Activated T-cell treated with anti-CD3 and anti-CD28 coated beads for 24 hours (primary cell): ENCODE measurements at places on chromosomes 12 and 14.

DNA sequence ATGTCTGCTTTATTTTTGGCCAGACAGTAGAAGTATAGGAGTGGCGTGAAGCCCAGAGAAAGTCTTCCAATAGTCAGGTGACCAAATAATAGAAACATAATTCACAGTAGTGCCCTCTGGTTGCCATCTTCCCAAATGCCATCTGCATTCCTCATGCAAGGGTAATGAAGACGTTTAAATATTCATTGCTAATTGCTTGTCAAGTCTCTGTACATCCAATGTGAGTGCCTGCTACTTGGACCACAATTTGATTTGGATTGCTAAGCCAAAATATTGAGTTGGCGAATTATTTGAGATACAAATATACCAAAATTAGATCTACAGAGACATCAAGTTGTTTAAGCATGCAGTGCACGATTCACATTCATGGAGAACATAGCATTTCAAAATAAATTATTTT is 402.7 kb downstream of the SOX5 start:
- no peak for DNase-seq

DNA sequence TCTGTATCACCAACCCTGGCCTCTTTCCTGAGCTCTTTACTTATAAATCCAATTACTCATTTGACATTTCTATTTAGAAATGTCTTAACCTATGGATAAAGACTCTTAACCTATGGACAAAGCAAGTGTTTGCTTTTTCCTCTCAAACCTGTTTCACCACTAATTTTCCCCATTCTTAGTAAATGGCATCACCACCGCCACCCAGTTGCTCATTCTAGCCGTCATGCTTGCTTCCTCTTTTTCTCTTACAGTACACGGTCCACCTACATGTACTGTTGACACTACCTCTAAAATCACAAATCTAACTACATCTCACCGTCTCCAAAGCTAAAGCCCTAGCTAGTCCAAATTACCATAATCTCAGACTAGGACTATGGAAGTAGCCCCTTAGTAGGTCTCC is 60.0 kb downstream of the CAPS2 start:
- no peak for DNase-seq

DNA sequence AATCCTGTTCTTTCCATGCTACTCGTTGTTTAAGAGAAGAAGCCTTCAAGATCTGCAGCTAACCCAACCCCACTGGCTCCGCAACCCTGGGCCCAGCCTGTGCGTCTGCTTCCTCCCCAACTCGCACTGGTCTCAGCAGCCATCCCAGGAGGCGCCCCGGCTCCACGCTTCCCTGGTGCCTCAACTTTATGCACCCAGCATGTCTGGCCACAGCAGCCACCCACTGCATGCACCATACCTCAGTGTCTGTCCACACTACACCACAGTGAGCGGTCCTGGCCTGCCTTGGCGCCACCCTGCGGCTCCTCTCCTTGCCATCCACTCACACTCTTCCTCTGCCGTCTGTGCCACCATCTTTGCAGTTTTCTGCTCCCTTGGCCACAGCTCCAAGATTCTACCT is 27.0 kb upstream of the DHRS4 start:
- DNase-seq = no peak

DNA sequence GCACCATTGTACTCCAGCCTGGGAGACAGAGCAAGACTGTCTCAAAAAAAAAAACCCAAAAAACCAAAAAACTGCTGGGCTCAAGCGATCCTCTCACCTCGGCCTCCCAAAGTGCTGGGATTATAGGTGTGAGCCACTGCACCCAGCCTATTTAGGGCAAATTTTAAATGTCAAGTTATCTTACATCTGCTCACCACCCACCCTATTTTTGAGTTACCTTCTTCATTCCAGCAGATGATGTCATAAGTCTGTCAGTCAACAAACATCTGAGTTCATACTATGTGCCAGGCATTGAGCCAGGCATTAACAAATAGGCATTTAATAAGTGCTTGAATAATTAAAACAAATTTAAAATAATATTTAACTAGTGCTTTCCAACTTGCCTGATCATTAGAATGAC is 21.5 kb downstream of the BATF start:
- no peak for DNase-seq

- DNase-seq = no peak
These were observed 191.4 kb downstream of the SNAPC1 start for GRCh38 chr14:61953602-61954001.

GRCh38 chr12:53254816-53255545 is 13.1 kb upstream of the ESPL1 start:
- no peak for DNase-seq

GRCh38 chr12:67650388-67651131 is 2.0 kb downstream of the DYRK2 start:
- DNase-seq = no peak
